ENCODE measurements at places on chromosomes 12 and 14. TPM values are rescaled to one million over a fixed set of nuclear protein-coding genes. Genes with fewer than 3 reads are reported as not detected.

Gene HCAR2
- total RNA-seq = not detected

Gene WSCD2
- total RNA-seq = not detected

Gene C12orf50
- total RNA-seq = not detected

Gene GLIPR1L1
- total RNA-seq = not detected

Gene P2RX7
- 3.1 TPM for total RNA-seq

DNA sequence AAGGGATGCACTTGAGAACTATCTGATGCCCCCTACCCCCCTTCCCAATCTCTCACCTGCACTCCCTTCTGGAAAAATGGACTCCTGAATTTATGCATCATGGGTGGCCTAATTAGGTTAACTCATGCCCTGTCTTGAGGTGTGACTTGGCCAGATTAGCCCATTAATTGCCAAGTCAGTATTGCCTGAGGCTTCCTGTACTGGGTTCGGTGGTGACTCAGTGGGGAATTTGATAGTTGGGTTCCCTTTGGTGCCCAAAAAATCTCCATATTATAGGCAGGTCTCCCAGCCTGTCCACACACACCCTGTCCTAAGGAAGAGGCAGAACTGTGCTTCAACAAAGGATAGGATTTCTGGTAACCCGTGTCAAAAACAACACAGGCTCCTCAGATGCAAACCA lies 146.1 kb downstream of the CHST11 start:
- DNase-seq = no peak

- no peak for DNase-seq
These were observed 133.0 kb upstream of the ABCD2 start for GRCh38 chr12:39752482-39753137.

DNA sequence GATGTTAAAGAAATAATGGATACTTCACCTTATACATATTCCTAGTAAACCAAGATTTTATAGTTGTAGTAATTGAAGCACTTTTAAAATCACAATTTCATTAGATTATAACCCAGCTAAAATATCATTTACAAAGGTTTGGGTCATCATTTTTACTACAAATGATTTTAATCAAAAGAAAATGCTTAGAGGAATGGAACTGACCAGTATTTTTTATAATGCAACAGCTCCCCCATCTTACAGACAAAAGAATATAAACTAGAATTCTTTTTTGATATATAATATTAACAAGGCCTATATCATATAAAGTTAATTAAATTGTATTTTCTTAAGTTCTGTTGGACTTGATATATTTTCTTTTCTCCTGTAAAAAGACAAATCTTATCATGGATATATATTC lies 20.4 kb upstream of the LRFN5 start:
- DNase-seq = no peak

DNA sequence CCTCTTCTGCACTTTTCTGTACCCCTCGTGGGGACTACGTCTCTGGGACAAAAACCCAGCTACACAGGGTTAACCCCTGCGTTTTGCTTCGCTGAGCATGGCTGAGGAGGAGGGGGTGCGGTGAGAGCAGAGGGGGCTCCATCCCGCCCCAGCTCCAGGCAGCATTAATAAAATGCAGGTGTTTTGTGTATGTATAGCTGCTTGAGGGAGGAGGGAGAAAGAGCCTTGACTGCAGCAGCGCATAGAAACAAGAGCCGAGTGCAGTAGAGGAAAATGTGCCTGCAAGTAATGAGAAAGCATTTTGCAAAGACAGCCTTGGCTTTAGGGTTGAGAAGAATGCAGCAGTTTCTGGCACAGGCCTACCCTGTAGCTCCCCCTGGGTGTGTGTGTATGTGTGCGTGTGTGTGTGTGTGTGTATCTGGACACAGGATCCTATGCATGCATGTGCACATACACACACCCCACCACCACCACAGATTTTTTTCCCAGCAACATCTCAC lies 103.9 kb downstream of the ZFP36L1 start:
- DNase-seq = peak; percentile 40

DNA sequence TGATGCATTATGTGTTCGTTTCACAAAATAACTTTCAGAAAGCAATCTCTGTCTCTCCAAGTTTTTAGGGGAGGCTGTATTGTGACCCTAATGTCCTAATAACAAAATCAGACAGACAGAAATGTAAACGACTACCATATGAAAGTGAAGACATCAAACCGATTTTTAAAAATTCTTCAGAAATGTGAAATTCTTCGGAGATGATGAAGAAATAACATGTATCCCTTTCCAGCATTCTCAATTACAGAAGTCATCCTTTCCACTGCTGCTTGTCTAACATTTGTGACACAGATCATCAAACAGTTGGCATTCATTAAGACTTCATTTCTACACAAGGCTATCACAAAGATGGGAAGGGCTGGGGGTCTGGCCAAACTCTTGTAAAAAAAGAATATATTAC lies 41.0 kb downstream of the DMAC2L start:
- DNase-seq = no peak

- DNase-seq = no peak
These were observed 39.9 kb downstream of the PPP4R3A start for GRCh38 chr14:91470216-91470615.

DNA sequence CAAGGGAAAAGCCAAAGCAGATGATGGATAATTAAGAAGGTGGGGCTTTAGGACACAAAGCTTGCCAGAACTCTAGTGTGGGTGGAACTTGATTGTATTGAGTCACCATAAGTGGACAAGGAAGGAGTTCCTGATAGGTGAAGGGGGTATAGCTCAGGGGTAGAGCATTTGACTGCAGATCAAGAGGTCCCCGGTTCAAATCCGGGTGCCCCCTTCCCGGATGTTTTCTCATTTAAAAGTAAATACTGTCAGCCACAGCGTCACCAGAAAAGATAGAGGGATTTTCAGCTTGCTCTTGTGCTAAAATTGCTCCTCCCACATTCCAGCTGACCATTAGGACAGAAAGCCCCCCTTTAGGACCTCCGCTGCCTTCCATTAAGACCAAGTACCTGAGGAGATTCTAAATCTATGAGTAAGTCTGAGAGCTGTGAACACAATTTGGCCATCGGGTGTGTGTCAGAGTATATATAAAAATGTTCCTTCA lies 36.6 kb downstream of the DCAF4 start:
- DNase-seq = no peak

- DNase-seq = no peak
These were observed 8.5 kb upstream of the BCL7A start for GRCh38 chr12:122013136-122013535.

DNA sequence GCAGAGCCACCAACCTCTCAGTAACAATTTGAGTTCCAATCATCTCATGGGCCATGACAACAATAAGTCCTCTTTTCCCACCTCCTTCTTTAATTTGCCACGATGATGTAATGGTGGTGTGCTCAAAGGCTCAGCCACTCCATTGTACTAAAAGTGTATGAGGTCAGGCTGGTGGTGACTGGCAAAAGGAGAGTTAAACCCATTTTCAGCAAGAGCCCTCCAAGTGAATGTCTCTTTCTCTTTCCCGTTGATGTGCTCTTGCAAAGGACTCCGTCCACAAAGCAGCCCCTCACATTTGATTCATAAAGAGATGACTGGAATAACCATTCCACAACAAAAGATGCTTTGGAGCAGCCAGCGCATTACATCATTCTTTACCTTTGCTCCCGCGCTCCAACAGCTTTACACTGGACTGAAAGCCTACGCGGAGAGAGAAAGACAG lies 41.6 kb downstream of the DUSP16 start:
- DNase-seq = no peak

- DNase-seq = no peak
These were observed 118.8 kb downstream of the ST8SIA1 start for GRCh38 chr12:22215467-22216253.

DNA sequence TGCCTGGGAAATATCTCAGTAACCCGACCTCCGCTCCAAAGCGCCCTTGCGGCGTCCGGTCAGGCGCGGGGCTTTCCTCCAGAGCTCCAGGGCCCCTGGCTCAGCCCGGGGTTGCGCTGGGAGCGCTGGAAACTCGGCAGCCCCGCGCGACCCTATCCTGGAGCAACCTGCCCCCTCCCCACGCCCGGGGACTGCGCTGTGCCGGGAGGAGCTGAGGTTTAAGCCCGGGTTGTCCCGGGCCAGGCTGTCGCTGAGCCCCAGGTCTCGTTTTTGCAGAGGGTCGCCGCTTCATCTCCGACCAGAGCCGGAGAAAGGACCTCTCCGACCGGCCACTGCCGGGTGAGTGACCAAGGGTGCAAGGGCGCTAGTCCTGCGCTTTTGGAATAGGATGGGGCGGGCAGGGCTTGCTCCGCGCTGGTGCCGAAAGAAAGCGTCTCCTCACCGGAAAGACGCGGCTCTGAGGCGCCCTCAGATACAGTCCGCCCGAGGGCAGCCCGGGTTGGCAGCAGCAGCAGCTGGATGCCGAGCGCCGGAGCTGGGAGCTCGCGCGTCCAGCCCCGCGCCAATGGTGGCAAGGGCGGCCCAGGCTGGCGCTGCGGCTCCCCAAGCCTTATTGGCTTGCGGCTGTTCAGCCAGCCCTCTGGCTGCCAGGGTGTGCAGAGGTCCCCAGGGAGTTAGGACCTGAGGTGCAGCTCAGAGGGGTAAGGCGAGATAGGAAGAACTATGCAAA lies 1.5 kb downstream of the SPX start:
- DNase-seq = peak; percentile 36

DNA sequence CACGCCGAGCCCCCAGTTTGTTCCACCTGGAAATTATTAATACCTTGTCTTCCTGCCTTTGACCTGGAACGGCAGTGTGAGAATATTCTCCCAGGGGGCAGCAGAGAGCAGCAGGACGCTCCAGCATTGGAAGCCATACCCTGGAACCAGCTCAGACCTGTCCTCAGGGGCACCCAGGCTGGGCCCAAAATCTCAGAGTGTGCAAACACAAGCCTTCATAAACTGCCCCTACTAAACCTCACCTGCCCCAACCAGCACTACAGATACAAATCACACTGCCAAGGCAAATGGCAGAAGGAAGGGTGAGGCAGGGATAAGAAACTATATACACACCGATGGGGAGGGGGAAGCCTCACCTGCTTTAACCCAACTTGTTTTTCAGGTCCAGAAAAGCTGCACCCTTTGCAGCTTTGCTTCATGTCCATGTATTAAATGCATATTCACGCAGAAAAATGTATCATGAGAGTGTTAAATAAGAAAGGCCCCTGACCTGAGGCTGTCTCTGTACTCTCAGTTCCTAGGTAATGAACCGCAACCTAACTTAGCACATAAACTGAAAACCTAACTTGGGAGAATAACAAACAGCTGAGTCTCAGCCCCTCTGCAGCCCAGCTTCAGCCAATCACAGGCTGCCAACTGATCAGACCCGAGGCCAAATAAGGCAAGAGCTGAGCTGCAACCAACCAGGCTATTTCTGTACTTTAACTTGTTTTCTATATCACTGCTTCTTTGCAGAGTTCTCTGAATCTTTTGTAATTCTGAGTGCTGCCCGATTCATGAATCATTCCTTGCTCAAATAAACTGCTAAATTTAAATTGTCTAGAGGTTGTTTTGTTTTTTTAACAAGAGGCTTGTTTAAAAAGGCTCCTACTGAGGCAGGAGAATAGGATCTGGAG lies 130.1 kb downstream of the SPTSSA start:
- DNase-seq = peak; percentile 56

GRCh38 chr12:68890701-68891113 lies 42.3 kb downstream of the CPM start:
- no peak for DNase-seq

DNA sequence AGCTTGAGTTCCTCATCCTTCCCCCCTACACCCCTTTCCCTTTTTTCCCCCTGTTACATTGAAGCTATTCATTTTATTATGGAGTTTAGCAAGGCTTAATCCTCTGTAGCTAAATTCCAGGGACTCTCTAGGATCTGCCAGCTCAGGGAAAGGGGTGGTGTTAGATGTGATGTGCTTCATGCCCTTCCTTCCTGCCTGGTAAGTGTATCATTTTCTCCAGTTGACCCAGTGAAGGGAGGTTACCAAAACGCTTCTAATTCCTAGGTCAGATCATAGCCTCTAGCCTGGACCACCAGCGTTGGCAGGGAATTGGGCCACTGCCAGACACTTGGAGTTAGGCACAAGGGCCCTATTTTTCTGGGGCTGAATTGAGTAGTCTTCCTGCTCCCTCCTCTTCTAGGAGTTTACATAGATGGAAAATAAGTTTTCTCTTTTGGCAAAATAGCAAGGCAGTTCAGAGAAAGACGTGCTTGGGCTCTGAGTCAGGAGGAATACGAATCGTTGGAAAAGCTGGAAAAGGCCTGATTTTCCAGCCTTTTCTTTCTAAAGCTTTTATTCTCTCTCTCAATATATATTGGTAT lies 88.3 kb downstream of the NPAS3 start:
- DNase-seq = no peak

GRCh38 chr14:101110729-101111619 lies 207.5 kb upstream of the RTL1 start:
- DNase-seq = no peak

Measured in lung microvascular endothelial cell (primary cell).